ENCODE measurements at places on chromosomes 6 and 20.

- DNase-seq: no peak
Measured at GRCh38 chr6:135876058-135876457, 24.6 kb downstream of the PDE7B start.

- DNase-seq: no peak
Measured at GRCh38 chr20:5822569-5822968, 72.4 kb downstream of the SHLD1 start.

DNA sequence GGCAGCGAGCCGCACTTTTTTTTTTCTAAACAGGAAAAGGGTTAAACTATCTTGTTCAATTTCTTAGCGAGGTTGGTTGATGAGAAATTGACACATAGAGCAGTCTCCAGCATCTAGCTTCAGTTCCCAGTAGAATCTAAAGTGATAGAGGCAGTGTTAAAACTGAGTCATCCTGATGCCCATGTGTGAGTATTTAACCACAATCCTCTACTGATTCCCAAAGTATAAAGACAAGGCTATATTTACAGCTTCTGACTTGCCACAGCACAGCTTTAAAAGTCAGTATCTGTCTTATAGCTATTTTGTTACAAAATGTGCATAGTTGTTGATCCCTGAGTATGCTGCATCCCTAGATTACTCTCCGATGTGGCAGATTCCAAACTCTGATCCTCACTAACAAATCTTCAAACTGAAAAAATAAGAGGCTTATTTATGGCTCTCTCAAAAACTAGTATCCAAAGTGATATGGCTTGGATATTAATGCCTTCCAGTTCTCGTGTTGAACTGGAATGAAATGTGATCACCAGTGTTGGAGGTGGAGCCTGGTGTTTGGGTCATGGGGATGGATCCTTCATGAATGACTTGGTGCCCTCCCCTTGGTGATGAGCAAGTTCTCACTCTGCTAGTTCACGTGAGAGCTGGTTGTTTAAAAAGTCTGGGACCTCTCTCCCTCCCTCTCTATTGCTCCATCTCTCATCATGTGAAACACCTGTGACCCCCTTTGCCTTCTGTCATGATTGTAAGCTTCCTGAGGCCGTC is 13.1 kb upstream of the POPDC3 start:
- no peak for DNase-seq

- DNase-seq: no peak
Measured at GRCh38 chr6:137910424-137910834, 43.4 kb downstream of the TNFAIP3 start.
